Endodermal cell (in vitro differentiated cells): ENCODE measurements at places on chromosomes 1 and 21. TPM values are rescaled to one million over a fixed set of nuclear protein-coding genes. Genes with fewer than 3 reads are reported as not detected.

GRCh38 chr1:10271869-10272268 lies 61.5 kb downstream of the KIF1B start:
- no peaks in the 10 kb centered on the region for H3K4me1 ChIP-seq
- no peak for DNase-seq
- H3K4me3 ChIP-seq, result no peak overlapping the region

GRCh38 chr1:40976952-40977690 lies 2.4 kb upstream of the CTPS1 start:
- H3K4me1 ChIP-seq, result no peaks in the 10 kb centered on the region
- no peaks in the 10 kb centered on the region for H3K27me3 ChIP-seq
- H3K4me3 ChIP-seq, result no peak overlapping the region
- no peak overlapping the region for H3K27ac ChIP-seq
- DNase-seq, result no peak
- H3K36me3 ChIP-seq, result no peaks in the 10 kb centered on the region

DNA sequence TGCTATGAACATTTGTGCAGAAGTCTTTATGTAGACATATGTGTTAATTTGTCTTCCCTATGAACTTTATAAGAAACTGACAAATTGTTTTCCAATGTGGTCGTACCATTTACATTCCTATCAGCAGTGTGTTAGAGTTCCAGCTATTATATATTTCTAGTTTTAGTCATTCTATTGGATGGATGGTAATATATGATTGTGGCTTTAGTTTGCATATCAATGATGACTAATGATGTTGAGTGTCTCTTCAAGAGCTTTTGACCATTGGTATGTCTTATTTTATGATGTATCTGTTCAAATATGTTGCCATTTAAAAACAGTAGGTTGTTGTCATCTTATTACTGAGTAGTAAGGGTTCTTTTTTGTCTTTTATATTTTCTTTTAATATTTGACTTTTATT lies 16.2 kb upstream of the ZNF326 start:
- no peak for DNase-seq
- no peaks in the 10 kb centered on the region for H3K4me1 ChIP-seq
- H3K27me3 ChIP-seq, result no peaks in the 10 kb centered on the region
- no peak overlapping the region for H3K4me3 ChIP-seq
- no peak overlapping the region for H3K27ac ChIP-seq
- H3K36me3 ChIP-seq, result no peaks in the 10 kb centered on the region

DNA sequence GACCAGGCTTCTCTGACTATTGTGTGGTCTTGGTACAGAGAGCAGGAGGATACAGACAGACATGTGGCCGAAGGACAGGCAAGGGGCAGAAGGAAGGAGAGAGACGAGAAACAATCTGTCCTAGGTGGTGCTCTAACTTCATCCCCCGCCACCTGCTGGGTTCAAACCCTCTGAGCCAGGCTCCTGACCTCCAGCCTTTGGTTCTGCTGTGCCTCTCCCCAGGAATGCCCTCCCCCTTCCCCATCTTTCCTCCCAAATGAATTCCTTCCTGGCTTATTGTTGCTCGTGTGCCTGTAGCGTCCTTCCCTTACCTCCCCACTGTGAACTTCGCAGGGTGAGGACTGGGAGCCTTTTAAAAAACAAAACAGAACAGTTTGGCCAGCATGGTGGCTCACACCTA lies 5.4 kb downstream of the TCEA3 start:
- H3K36me3 ChIP-seq, result no peaks in the 10 kb centered on the region
- H3K27ac ChIP-seq, result no peak overlapping the region
- no peaks in the 10 kb centered on the region for H3K4me1 ChIP-seq
- peaks cover 66% of the 10 kb centered on the region for H3K27me3 ChIP-seq
- no peak overlapping the region for H3K4me3 ChIP-seq

DNA sequence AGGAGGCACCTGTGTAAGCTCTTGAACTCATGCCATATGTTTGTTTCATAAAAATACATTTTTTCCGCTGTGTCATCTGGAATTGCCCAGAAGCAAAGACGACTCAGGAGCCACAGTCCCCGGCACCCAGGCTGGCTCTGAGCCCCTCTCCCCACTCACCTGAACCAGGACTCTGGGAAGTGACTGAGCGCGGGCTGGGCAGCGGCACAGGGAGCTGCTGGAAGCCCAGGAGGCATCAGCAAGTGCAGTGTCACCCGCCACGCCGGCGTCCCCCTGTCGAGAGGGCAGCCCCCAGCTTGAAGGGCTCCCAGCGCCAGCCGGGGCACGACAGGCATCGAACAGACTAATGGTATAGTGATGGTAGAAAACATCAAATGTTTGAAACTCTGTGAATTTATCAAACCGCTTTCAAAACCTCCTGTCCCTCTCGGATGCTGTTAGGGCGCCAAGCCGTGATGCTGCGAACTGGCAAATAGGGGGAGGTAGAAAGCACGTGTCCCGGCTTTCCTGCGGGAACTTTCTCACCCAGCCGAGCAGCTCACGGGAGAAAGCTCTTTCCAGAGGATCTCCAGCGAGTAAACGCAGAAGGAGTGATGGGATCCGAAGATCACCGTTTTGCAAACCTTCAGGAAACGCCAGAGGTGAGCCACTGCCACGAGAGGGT lies 57.8 kb upstream of the COL18A1 start:
- DNase-seq, result peak; percentile 80
- peaks cover 9% of the 10 kb centered on the region for H3K4me1 ChIP-seq
- H3K27me3 ChIP-seq, result no peaks in the 10 kb centered on the region
- no peak overlapping the region for H3K4me3 ChIP-seq
- no peaks in the 10 kb centered on the region for H3K36me3 ChIP-seq

Gene NBPF6
- not detected in 2 replicates for total RNA-seq

GRCh38 chr1:225224287-225224686 lies 203.6 kb downstream of the LBR start:
- H3K27me3 ChIP-seq, result no peaks in the 10 kb centered on the region
- H3K36me3 ChIP-seq, result no peaks in the 10 kb centered on the region
- H3K4me3 ChIP-seq, result no peak overlapping the region
- peaks cover 13% of the 10 kb centered on the region for H3K4me1 ChIP-seq

DNA sequence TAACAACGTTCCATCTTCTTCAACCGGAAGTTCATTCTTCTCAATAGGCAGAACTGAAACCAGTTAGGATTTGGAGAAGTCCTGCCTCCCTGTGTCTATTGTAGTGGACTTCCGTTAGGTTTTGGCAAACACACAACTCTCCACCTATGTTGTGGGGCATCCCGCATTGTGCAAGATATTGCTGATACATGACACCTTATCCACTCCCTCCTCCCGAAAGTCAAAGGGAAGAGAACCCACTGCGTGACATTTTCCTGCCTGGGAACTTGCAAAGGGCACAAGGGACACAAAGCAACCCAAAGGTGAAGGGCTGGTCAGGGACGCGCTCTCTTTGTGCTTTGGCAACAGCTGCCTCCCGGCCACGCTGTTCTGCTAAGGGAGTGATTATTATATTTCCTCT lies 164.8 kb downstream of the TPR start:
- H3K27ac ChIP-seq, result no peak overlapping the region
- H3K4me1 ChIP-seq, result peaks cover 11% of the 10 kb centered on the region
- H3K36me3 ChIP-seq, result no peaks in the 10 kb centered on the region

DNA sequence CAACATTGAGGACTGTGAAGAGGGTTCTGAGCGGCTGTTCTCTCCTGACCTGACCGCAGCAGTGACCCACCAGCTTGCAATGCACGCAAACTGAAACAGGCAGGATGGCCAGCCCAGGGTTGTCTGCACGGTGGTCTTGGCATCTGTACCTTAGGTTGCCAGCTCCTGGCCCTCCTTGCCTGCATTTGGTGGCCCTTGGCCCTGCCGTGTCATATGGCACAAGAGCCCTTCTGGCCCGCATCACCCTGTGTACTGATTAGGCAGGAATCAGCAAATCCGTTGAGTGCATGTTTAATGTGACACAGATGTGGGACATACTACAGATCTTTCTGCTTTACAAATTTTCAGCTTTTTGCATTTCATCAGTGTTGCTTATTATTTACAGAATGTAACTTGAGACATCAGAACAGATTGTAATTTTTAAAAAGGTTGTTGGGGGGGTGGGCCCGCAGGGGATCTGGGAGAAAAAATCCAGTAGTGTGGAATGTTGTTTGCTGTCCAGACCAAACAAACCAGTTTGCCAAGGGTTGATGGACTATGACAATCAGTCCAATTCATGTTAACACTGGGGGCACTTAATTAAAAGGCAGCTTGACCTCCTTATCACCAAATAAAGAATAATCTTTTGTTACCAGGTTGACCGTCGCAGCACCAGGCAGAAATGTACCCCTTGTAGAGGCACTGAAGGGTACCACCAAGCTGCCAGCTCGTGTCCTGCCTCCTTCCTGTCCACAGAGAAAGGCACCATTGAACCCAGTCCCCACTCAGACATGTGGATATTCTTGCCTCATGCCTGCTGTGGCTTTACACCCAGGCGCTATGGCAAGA lies 132.6 kb downstream of the DHRS3 start:
- H3K36me3 ChIP-seq, result peaks cover 14% of the 10 kb centered on the region
- DNase-seq, result no peak
- H3K4me1 ChIP-seq, result no peaks in the 10 kb centered on the region

GRCh38 chr1:93845538-93846205 lies 33.3 kb downstream of the DNTTIP2 start:
- H3K4me3 ChIP-seq, result peak overlapping the region; percentile 83
- no peaks in the 10 kb centered on the region for H3K4me1 ChIP-seq
- peak overlapping the region; percentile 88 for H3K27ac ChIP-seq
- DNase-seq, result peak; percentile 71
- H3K36me3 ChIP-seq, result no peaks in the 10 kb centered on the region
- H3K27me3 ChIP-seq, result no peaks in the 10 kb centered on the region
